Activated CD4-positive, alpha-beta T cell treated with anti-CD3 and anti-CD28 coated beads, Interleukin-2, Interleukin-6, amounts not matched to agents 100 ng/mL and 50 ng/mL, durations not matched to agents 16 hours and 8 hours (primary cell): ENCODE measurements at places on chromosomes 3 and 15.

DNA sequence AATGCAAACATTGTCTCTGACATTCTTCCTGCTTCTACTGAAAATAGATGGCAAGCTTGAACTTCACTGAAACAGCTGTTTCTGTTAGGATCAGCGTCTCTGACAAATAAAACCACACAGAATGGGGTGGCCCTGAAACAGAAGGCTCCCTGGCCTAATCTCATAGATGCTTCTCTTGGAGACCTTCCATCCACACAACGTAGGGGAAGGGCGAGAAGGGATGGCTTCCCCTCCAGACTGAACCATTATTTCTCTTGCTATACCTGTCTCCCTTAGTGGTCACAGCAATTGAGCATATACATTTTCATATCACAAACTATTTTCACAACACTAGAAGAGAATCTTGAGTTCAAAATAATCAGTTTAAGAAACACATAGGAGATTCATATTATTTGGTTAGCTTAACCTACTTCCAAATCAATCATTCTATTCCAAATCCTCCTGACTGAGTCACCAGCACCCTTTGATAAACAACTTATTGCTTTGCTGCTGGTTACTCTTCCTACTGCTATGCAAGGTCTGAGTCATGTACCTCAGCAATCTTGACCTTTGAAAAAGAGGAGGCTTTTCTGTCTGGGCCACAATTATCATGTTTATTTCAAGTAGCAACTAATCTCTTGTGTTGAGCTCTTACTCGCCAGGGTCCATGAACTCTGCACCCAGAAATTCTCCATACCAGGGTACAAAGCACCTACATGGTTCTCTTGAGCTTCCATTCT is 45.5 kb downstream of the CBLB start:
- DNase-seq = peak; percentile 45

- peak; percentile 65 for DNase-seq
Measured at GRCh38 chr3:72137865-72138861, 353.2 kb upstream of the PROK2 start.

GRCh38 chr3:128173200-128173599 is 19.9 kb downstream of the EEFSEC start:
- DNase-seq = no peak

- no peak for DNase-seq
Measured at GRCh38 chr3:117523418-117523817, 813.8 kb downstream of the TUSC7 start.

- no peak for DNase-seq
Measured at GRCh38 chr3:100269001-100269400, 8.2 kb downstream of the TBC1D23 start.

GRCh38 chr3:32340039-32340438 is 51.6 kb upstream of the CMTM7 start:
- peak; percentile 51 for DNase-seq

DNA sequence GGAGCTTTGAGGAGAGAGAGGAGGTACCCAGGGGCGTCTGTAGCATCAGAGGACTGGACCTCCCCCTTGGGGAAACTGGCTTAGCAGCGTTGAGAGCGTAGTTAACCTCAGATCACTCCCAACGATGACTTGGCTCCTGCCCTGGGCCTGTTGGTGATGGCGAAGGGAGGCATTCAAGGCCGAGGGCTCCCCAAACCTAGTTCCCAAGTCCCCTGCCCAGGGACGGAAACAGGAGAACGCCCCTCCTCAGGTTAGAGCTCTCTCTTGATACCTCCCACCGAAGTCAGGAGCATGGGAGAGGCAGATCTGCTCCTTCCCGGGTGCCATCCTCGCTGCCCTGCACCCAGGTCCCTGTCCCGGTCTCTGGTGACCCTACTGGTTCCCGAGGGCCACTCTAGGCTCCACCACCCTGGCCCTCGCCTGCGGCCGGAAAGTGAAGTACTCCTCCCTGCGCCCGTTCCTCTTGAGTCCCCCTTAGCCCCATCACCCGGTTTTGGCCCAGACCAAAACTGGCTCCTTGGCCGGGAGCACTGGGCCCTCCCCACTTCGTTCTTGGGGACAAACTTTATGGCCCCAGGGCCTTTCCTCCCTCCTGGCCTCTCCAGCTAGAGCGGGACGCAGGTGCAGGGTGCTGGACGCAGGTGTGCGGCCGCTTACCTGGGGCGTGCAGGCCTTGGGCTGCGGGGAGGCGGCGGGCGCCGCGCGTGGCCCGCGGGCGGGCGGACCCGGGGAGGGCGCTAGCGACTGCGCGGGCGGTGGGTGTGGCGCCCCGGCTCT is 2.6 kb upstream of the SKOR1 start:
- no peak for DNase-seq

GRCh38 chr3:46233194-46233593 is 9.1 kb upstream of the CCR3 start:
- DNase-seq = no peak

- no peak for DNase-seq
Measured at GRCh38 chr3:127108796-127109195, 84.1 kb upstream of the PRR23E start.

- peak; percentile 76 for DNase-seq
Measured at GRCh38 chr3:133475245-133476010, 75.6 kb downstream of the BFSP2 start.

DNA sequence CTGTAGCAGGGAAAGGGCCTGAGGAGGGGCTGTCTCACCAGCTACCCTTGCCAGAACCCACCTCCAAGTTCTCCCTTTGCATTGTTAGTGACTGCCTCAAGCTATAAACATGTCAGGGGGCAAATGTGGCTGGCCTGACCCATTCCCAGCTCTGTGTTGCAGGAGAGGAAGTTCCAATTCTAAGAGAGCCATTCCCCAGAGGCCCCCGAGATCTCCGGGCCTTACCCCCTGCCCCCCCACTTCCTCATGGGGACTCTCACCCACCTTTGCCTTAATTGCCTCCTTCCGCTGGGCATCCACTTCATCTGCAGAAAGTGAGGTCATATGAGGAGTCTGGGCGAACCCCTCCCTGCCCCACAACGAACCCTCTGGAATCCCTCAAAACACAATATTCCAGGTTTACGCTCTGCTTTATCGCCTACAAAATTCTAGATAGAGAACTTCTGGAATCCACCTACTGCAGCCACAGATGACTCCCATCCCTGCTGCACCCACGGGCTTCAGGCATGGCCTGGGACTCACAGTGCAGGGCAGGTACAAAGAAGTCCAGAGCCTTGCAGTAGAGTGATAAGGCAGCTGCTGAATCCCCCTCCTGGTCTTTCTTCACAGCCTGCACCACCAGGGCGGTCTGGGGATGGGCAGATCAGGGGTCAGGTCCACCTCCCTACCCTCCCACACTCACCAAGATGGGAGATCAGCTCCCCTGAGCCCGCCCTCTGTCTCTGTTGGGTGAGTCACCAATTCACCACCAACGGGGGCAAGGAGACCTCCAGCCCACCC is 4.0 kb downstream of the ULK3 start:
- DNase-seq = no peak

GRCh38 chr15:59950603-59951388 is 53.3 kb upstream of the FOXB1 start:
- DNase-seq = no peak

DNA sequence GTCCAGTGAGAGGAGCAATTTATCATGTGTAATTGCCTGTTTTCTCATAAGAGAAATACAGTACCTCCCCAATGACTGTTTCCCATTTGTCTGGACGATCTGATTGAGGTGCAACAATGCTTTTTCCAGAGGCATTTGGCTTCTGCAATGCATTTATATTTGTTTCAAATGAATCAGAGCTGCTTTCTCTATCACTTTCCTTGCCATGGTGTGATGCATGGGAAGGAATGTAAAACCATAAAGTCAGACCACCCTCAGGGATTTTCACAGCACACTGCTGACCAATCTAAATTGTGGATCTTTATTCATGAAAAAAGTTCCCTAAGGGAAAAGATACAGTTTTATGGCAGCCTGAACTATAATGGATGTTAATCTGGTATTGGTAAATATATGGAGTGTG is 333.0 kb downstream of the ZNF385D start:
- no peak for DNase-seq

DNA sequence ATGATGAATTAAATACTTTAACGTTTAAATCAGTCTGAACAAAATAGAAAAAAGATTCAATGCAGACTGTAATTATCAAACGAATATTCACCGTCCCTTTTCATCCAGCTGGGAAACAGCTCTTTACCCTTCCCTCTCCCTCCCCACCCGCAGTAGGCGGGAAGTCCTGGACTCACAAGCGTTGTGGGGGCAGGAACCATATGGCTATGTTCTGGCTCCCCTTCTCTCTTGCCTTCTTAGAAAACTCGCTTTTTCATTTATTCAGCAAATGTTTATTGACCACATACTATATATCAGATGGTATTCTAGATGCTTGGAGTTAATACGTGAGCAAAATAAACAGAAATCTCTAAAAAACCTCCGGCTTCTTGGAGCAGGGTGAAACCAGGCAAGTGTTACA is 715 bp upstream of the SCAPER start:
- DNase-seq = no peak

DNA sequence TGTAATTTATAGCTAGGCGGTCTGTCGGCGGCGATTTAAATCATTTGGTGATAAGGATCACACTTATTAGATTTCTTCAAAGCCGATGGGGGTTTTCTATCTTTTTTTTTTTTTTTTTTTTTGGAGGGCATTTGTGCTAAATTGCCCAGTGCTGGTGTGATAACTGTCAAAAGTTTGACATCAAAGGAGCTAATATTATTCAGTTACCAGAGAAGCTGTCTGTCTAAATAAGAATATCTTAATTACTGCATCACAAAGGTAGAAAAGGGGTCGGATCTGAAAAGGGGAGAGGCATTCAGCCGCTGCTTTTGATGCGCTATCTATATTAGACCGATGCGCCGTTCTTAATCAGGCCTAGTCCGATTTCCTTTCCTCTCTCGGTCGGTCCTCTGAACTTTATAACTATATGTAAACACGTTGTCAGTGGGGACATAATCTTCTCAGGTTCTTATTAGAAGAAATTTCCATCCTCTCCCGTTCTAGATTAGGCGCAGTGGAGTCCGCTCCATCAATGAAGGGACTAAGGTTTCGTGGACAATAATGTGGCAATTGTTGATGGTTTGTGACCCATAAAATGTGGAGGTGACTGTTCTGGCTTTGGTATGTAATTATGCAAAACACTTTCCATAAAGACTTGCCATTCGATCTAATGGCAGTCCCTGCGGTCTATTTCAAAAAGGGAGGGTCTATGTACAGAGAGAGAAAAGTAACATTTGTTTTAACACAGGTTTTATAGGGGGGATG is 31.7 kb downstream of the NR2F2 start:
- no peak for DNase-seq

DNA sequence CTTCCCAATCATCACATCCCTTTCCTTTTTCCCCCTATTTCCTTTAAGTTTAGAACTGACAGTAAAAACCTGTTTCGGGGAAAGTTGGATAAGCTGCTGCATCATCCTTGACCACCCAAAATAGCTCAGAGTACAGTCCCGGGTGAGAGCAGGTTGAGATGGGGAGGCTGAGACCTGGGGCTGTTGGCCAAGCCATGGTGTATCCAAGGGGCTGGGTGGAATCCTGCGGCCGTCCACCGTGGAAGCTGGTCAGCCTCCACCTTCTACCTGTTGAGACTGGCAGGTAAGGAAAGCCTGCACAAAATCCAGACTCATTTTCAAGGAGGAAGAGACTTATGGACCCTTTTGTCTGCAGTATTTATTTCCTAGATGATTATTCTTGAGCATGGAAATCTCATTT is 128.2 kb upstream of the PLXNA1 start:
- no peak for DNase-seq

GRCh38 chr3:197031315-197032285 is 2.0 kb upstream of the MELTF start:
- DNase-seq = peak; percentile 82

DNA sequence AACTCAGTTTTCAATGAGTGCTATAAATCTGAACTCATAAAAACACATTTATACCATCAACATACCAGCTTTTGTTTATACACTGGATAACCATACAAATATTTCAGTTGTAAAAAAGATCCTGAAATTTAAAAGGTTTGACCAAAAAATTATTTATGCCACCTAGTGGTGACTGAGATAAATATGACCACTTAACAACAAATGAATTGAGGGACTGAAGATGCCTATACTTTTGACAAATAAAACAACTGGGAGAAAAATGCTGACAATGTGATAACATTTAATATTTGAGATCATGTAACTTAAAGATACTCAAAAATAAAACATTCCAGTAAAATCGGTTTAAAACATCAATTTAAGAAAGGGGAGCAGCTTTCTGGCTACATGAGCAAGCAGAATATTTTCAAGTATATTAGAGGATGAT is 30.4 kb downstream of the ATG3 start:
- peak; percentile 27 for DNase-seq

DNA sequence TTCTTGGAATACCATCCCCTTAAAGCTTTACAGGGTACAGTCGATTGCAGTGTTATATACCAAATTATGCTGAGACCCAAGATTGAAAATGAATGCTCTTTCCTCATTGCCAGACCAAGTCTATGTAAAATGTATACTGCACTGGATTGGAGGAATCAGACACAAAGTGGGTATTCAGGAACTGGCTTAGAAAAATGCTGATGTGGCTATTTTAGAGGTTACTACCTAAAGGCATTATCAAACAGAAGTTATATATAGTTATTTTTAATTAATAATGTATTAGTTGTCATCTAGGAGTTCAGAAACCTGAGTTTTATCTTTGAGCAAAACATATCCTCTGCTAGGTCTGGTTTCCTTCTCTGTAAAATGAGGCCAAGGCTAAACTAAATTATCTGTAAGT is 3.6 kb upstream of the SPG21 start:
- DNase-seq = no peak

DNA sequence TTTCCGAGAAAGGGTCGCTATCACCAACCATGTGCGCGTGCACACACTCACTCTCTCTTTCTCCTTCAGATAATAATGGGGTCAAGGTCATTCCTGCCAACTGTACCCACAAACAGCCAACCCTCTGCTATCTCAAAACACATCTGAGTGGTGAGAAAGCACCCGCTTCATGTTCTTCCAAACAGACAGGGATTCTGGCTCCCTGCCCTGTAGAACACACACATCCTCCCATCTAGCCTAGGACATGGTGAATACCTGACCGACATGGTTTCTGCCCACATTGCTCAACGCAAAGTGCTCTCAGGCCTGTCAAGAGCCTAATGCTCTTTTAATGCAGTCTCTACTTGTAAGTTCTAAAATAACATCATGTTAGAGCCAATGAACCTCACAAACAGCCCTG is 302.2 kb downstream of the FOXP1 start:
- no peak for DNase-seq

DNA sequence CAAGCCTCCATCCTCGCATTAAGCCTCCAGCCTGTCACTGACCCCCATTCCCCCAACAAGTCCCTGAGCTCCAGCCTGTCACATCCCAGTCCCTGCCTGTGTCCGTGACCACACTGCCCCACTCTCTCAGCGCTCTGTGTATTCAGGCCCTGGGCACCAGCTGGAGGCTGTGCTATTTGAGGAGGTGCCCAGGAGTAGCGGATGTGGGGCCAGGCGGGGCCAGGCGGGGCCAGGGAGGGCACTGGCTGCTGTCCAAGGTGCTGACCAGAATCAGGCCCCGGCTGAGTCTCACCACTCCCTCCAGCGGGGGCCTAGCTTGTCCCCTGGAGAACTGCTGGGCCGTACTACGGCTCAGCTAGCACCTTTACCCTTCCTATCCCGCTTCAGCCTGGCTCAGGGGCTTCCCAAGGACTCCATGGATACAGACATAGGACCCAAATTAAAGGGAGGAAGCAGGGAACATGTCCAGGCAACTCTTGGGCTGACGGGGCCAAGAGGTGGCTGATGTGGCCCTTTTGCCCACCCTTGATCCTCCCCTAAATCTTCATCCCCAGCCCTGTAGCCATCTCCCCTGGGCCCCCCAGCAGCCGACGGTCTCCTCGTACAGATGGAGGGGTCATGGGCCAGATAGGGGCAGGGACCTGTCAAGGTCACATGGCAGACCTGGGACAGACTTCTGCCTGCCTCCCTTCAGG is 1.1 kb downstream of the HHATL start:
- peak; percentile 56 for DNase-seq
